ENCODE measurements at places on chromosomes 4 and X.
A peak's percentile ranks its signal among the peaks of the same experiment; 100 is the strongest.

- DNase-seq = peak; percentile 4
Measured at GRCh38 chrX:152817078-152817764, 13.3 kb downstream of the CETN2 start.

- no peak for DNase-seq
Measured at GRCh38 chr4:68002906-68003305, 39.6 kb upstream of the TMPRSS11A start.

GRCh38 chr4:87844452-87844851, 11.7 kb downstream of the MEPE start:
- no peak for DNase-seq

DNA sequence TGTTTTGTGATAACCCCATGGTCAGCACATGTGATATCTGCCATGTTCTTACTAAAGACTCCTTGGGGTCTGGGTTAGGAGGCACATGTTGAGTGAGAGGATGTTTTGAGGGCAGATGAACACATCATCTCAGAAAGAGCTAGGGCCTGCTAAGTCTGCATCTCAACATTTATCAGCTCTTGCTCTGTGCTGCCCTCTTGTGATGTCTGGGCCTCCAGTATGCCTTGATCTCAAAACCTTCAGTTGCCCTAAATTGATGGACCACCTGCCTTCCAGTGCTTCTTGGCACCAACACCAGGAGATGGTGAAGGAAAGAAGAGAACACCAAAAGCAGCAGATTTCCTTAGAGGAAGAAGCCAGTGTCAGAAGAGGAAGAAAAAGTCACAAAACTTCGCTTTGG, 22.5 kb downstream of the MID1 start:
- DNase-seq = peak; percentile 14
